Activated CD4-positive, alpha-beta T cell treated with anti-CD3 and anti-CD28 coated beads for 4 hours (primary cell): ENCODE measurements at places on chromosomes 12 and 14.
A peak's percentile ranks its signal among the peaks of the same experiment; 100 is the strongest.

GRCh38 chr14:57464008-57464730 lies 29.5 kb downstream of the CCDC198 start:
- DNase-seq = no peak

GRCh38 chr12:71282020-71282419 lies 124.2 kb upstream of the TSPAN8 start:
- no peak for DNase-seq

DNA sequence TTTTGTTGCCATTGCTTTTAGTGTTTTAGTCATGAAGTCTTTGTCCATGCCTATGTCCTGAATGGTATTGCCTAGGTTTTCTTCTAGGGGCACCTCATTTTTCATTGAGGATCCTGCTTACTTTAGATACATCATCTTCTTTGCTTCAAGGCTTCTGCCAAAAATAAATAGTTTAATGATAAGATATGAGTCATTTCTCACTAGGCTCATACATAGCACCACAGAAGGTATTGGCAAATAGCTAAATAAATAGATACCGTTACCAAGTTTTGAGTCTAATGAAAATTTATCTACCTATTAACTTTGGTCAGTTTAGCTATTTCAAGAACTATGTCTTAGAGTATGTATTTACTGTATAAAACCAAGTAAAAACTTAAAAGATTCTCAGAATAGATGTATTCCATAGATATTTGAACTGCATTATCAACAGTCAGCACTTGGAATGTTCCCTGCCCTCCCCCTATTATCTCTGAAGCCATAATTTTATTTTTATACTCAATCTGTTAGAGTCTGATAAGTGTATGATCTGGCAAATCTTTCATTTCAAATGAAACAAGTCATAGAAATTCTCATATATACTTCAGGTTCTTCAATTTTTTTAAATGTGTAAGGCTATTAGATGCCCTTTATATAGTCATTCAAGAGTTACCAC lies 310.2 kb downstream of the CCDC91 start:
- no peak for DNase-seq

- DNase-seq = no peak
Observed at GRCh38 chr14:97149775-97150174, 352.6 kb downstream of the VRK1 start.

DNA sequence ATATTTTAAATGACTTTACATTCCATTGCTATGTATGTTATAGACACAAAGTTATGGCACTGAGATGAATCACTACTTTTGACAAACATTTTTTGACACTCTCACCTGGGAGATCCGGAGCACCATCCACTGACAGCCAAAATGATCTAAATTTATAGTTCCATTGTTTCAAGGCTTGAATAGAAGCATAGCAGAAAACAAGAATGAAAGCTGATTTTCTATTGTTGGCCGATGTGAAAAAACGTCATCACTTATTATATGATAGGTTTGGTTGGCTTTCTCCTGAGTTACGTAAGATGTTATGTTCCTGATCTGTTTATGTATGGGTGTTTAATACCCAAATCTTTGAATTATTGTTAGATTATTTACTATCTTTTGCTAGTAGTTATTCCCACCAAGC lies 306.2 kb downstream of the PAWR start:
- no peak for DNase-seq

DNA sequence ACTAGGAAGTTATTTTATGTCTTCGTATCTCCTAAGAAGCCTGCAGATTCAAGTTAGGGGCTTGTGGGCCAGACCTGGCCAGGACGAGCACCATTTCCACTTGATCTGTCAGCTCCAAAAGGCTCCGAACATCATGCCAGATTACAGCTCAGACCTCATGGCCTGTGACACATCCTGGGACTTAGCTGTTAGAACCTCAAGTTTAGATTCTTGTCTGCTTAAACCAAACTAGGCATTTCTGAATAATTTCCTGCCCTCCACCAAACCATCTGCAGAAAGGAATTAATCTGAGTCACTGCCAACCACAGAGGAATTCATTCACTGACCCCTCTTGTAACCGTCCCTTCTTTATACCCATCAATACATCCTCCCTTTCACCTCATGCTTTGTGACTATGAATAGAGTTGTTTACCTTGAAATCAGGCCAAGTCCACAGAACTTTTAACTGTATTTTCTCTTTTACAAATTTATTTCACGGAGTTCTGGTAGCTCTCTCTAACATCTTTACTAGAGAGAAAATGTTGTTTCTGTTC lies 120.3 kb downstream of the FBXL14 start:
- DNase-seq = no peak

DNA sequence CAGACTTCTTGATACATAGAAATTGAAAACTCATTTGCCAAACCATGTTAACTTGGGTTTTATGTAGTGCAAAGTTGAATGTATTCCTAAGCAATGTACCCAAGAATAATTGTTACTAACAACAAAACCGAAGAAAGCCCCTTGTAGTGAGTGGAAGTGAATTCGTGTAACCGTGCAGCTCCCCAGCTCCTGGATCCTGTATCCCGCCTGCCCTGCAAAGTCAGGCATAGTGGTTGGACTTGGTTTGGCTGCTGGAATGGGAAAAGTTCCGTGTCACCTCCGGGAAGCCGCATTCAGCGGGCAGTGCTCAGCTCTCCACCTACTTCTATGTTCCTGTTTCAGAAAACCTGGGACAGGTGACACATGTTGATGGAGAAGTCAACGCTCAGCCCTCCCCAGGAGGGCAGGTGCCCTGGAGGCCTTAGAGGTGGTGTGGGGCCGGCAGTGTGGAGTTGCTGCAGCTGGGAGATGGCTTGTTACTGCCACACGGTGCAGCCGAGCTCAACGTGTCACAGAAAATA lies 29.2 kb upstream of the C14orf180 start:
- no peak for DNase-seq

GRCh38 chr12:108327621-108328344 lies 11.3 kb downstream of the CMKLR1 start:
- no peak for DNase-seq

- DNase-seq = peak; percentile 22
Observed at GRCh38 chr12:51270067-51270950, at the start of gene SMAGP. SMAGP (minus strand) TSS chr12:51270415; CDS start chr12:51269278, 1,137 bp downstream.

GRCh38 chr14:82501554-82501953 lies 967.9 kb upstream of the SEL1L start:
- DNase-seq = no peak

- no peak for DNase-seq
Observed at GRCh38 chr12:122023339-122024131, 1.9 kb downstream of the BCL7A start.

DNA sequence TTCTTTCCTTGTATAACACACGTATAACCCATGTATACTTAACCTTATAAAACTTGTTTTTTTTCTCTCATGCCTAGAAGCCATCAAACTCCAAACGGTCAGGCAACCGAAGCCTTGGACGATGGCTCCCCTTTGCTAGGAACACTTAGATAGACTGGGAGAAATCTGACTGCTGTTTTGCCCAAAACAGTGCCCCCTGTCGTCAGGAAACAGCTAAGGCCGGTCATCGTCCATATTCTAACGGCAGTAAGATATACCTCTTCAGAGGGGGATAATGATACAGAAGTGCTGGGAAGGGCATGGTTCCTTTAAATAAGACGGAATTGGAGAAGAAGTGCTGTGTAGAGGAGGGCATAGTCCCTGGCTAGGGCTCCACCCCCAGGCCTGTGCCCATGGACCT lies 130.5 kb downstream of the SLC41A2 start:
- peak; percentile 9 for DNase-seq

DNA sequence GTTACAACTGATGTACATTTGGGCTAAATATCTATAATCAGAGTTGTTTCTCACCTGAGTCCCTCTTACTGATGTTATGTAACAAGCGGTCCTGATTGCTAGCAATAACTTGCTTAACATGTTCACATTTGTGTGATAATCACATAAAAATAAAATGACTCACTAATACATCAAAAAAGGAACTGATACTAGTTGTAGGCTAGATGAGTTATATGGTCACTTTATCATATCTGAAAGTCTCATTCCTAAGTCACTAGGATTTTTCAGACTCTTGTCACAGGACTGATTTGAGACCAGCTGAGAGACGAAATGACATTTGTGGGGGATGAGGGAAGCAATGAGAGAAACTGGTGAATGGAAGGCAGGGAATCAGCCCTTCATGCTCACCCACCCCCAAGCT lies 34.3 kb downstream of the NKX2-1 start:
- no peak for DNase-seq

GRCh38 chr14:58631732-58632131 lies 6.0 kb upstream of the DACT1 start:
- no peak for DNase-seq

- no peak for DNase-seq
Observed at GRCh38 chr12:118190266-118190665, 54.3 kb downstream of the PEBP1 start.

DNA sequence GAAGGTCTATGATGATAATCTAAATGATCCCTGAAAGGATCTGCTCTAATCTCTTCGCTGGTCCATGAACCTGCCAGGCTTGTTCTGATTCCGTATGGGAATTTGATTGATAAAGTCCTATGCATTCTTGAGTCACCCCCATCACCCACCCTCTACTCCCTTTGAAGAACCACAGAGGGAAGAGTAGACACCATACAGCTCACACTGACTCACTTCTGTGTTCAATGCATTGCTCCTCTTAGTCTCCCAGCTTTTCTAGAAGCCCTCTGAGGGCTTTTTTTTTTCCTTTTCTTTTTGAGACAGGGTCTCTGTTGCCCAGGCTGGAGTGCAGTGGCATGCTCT lies 18.5 kb upstream of the GPRC5A start:
- no peak for DNase-seq

DNA sequence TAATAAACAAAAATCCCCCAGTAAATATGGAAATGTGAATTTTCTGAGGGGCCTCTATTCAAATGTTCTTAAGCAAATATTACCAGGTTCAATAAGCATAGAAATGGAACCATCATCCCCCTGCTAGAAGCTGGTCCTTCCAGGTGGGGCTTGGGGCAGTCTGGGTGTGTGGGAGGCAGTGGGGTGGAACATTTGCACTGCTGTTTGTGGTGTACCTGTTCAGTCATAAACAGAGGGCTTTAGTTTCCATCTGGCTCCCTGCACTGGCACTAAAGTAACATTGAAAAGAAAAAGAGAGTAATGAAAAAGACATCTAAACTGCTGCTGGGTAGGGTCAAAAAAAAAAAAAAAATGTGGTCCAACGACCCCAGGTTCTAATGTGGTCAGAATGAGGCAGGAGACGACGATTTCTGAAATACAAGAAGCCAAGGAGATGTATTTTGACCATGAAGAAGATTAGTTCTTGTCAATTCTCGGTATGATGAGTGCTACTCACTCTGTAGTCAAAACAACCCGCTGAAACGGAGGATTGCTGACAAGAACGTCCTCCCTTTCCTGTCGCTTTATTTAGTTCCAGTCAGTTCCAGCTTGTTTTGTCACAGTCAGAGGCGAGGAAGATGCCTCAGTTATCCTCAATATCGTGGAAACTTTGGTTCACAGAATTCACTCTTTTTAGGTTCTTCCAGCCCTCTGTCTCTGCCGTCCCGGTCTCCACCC lies 44.2 kb upstream of the MANSC4 start:
- peak; percentile 33 for DNase-seq

DNA sequence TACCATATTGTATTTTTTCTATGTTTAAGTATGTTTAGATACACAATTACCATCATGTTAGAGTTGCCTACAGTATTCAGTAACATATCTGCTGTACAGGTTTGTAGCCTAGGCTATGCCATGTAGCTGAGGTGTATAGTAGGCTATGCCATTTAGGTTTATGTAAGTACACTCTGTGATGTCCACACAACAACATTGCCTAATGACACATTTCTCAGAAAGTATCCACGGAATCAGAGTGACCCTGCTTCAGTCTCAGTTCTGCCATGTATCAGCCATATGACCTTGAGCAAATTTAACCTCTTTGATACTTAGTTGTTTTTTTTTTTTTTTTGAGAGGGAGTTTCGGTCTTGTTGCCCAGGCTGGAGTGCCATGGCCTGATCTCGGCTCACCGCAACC lies 12.7 kb downstream of the SUSD6 start:
- no peak for DNase-seq
